ENCODE measurements at places on chromosomes 1 and 21.

DNA sequence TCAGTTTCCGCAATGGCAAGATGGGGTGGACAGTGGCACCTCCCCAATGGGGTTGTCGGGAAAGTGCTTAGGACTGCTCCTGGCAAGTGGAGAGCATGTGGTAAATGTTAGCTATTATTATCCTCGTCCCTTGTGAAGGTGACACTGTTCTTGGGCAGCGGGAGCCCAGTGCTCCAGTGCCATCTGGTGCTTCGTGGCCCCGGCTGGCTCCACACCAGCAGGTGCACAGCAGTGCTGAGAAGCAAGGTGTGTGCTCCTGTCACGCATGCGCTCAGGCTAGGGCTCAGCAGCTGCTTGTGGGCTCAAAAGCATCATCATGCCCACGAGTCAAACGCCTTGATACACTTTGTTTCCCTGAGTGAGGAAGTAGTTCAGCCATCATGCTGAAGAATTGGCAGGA is 24.9 kb upstream of the KCNC4 start:
- DNase-seq: no peak

DNA sequence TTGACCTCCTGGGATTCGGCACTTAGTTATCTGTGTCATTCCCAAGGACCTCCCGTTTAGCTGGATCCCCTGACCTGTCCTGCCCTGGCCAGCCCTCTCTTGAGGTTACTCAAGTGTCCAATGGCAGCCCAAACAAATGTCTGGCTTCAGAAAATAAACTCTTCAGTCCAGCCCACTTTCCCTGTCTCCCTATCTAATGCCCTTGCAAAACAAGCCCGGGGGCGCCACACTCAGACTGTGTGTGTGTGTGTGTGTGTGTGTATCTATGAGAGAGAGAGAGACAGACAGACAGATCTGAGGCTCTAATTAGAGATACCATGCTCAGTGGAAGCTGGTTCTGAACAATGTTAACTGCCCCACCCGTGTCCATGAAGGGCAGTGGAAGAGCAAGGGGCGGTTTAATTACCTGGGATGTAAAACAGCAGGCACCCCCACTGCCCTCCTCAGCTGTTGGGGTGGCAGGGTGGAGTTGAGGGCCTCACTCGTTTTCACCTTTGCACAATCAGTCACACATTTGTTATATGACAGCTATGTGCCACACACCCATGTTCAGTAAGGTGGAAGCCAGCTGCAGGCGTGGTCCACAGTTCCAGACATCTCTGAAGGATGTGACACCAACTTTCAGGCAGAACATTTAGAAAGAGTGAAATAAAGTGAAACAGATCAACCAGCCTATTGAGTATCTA is 57.4 kb downstream of the B3GALT5 start:
- no peak for DNase-seq

DNA sequence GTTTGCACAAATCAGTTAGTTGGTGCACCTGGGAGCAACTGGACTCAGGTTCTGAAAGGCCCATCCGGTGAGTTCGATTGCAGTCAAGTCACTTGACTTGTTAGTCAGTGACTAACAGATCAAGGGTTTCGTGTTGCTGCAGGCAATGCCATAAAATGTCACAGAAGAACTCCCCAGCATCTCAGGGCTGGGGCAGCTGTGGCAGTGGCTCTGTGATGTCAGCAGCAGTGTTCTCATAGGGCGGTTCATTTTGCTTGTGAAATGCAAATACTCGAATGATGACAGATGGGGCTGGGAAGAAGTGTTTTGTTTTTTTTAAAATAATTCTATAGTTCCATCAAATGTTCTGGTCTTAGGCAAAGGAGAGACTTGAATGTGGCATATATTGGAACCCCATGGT is 287.8 kb downstream of the LMX1A start:
- no peak for DNase-seq

DNA sequence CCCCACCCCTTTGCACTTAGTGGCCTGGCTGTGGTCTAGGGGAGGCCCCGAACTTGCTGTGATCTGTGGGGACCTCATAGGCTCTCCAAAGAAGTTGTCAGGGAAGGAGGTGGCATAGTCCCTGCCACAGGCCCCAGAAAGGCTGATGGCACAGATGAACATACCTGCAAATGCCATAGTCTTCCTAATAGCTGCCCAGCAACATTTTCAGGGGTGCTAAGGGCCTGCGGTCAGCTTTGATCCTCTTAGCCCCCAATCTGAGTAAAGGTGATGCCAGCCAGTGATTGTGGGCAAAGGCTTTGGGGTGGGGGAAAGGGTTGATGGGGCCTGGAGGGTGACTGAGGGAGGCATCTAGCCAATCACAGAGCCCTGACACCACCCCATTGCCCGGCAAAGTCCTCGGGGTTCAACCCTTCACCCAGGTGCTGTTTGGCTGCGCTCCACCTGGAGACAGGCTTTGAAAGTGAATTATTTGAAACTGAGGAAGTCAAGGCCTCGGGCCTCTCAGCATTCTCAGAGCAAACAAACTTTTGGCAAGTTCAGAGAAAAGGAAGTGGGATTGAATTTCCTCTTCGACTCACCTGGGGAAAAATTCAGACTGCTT is 35.8 kb downstream of the PAX7 start:
- DNase-seq: no peak

DNA sequence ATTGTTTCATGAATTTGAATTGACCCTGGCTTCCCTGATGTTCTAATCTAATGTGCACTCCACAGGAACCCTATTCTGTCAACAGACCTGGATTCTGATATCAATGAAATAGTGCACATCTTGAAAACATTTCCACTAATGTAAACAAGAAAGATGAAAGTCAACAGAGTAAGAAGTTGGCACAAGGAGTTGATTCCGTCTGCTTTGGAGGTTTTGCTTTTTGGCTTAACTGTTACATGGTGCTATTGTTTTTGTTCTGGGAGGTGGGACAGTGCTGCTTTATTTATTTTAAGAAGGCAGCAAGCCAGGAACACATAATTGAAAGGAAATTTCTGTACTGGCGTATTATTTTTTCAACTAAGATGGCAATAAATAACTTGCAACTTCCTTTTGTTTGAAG is 73.3 kb downstream of the LEPR start:
- DNase-seq: no peak

GRCh38 chr21:31731056-31731856 is 662 bp downstream of the SCAF4 start:
- DNase-seq: peak; percentile 62

DNA sequence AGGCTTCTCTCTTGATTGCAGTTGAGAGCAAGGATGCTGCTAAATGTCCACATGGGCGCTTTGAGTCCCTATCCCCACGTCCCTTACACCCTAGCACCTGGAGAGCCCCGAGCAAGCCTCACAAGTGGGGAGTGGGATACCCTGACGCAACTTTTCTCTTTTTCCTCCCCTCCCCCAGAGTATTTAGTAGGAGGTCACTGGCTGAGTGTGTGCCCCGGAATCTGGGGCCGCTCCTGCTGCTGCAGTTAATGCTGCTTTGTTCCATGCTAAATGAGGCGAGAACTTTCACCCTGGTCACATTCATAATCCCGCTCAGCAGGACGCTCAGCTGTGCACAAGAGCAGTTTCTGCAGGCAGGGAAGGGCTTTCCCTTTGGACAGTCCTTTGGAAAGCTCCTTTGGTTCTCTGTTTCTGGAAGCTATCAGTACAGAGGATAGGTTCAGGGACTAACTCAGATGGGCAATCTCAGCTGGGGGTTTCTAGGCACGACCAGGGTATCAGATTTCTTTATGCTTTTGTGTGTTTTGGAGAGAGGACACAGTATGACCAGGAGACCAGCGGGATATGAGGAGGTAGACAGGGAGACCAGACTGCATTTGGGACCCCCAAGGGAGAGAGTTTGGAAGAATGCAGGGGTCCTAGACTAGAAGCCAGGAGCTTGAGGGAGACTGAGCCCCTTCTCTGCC is 75.9 kb downstream of the NOS1AP start:
- DNase-seq: no peak

GRCh38 chr1:23732363-23733224 is 10.7 kb upstream of the ELOA start:
- no peak for DNase-seq

DNA sequence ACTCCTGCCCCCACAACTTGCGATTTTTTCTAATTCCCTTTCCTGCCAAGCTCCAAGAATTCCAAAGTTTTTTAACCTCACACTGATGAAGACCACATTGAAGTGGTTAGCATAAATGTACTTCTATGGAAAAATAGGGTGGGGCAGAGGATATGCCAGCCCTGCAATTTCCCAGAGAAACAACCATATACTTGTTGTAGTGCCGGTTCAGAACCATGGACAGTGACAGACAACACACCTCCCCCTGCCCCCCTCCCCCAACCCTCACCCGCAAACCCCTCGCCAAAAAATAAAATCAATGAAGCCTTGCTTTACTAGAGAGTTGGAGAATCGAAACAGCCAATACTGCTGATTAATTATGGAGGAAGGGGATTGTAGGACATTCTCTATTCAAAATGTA is 109.5 kb upstream of the GRIK3 start:
- DNase-seq: no peak

- no peak for DNase-seq
Measured at GRCh38 chr1:2061065-2061778, 11.0 kb downstream of the PRKCZ start.

- DNase-seq: no peak
Measured at GRCh38 chr1:221712198-221712684, 29.6 kb downstream of the DUSP10 start.

GRCh38 chr1:228151180-228151925 is 1.6 kb downstream of the GJC2 start:
- DNase-seq: no peak

- no peak for DNase-seq
Measured at GRCh38 chr21:45034556-45035476, 39.6 kb upstream of the ADARB1 start.

DNA sequence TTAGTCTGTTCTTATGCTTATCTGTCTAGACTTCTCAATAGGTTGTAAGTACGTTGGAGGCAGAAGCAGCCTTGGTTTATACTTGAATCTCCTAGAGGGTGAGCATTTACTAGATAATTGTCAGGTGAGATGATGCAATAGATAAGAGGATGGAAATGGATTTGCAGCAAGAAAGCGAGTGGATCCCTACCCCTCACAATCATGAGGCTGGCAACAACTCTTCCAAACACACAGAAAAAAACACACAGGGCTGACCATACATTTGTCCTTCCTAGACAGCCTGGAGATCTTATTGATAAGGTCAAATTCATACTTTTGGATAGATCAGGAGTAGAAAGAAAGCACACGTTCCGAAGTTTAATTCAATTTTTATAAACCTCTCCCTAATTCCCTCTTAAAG is 481.4 kb upstream of the CAMK1G start:
- no peak for DNase-seq

GRCh38 chr1:63041660-63042059 is 257.7 kb downstream of the ATG4C start:
- no peak for DNase-seq

DNA sequence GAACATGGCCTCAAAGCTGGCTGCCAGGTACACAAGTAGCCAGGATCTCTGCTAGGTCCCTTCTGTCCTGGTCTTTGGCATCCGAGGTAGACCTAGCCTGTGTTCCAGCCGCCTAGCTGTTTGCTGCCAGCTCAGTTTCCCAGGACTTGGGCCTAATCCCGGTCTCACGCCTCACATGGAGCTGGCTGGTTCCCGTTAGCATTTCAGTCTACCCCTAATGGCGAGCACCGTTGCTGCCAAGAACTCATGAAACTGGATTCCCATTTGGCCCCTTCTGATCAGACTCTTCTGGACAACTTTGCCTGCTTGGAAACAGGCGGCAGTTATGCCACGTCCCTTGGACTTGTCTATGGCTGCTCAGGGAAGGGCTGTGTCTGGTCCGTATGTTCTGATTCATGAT is 26.2 kb upstream of the HHAT start:
- DNase-seq: no peak

- DNase-seq: peak; percentile 22
Measured at GRCh38 chr1:22889213-22889827, 83.3 kb downstream of the LACTBL1 start.

- DNase-seq: no peak
Measured at GRCh38 chr1:27551170-27551952, 52.6 kb downstream of the AHDC1 start.

DNA sequence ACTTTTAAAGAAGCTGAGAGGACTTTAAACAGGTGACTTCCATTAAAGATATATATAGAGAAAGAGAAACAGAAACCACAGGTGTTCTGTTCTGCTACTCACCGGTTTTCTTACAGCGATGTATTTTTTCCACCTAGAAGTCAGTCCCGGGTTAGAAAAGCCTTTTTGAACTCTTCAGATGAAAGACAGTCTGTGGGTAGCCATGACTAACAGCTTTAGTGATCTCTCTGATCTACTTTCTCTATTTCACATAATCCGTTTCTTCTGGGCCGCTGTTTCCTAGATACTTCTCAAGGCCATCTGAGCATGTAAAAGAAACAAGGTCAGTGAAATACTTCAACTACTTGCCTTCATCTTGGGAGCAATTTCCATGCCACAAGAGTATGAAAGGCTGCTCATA is 25.1 kb downstream of the WDR64 start:
- DNase-seq: no peak

DNA sequence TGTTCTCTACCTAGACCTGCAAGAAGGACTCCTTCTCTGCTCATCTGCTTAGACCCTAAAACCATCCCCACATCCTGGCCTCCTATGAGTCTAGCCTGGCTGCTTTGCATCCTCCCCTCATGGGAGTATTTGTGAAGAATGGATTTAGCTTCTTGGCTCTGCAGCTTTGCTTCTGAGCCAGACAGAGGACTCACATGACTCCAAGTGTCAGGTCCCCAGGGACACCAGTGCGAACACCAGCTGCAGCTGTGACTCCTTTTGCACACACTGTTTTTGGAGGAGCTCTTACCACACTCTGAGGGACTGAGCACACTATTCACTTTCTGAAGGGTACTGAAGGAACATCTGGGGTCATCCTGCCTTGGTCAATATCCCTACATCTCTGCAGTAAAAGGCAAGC is 131.8 kb upstream of the SGIP1 start:
- DNase-seq: no peak

- no peak for DNase-seq
Measured at GRCh38 chr21:29238967-29239290, 59.8 kb upstream of the BACH1 start.

GRCh38 chr1:5913078-5913845 is 79.0 kb downstream of the NPHP4 start:
- no peak for DNase-seq

GRCh38 chr21:35219291-35219690 is 170.2 kb upstream of the RUNX1 start:
- no peak for DNase-seq

DNA sequence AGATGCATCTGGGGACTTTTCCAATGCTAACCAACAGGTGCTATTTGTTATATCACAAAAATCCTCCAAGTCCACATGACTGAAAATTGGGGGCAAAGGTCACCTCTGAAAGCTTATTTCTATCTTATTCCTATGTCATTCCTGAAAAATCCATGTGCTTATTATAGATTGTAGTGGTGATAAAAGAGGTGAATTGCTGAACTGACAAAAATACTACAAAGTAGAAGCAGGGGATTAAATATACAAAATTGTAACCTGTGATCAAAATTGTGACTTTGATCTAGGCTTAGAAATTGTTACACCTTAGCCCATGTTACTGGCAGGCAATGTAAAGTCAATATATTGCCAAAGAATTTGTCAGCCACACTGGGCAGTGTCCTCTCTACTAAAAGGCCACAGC is 62.3 kb downstream of the IER5 start:
- DNase-seq: no peak

Measured in activated T-cell treated with anti-CD3 and anti-CD28 coated beads, Interleukin-2, amount 50 U/mL, for 48 hours (primary cell).